Activated T-cell treated with anti-CD3 and anti-CD28 coated beads, Interleukin-2, amount 50 U/mL, for 48 hours (primary cell): ENCODE measurements at places on chromosomes 11 and 22.
A peak's percentile ranks its signal among the peaks of the same experiment; 100 is the strongest.

DNA sequence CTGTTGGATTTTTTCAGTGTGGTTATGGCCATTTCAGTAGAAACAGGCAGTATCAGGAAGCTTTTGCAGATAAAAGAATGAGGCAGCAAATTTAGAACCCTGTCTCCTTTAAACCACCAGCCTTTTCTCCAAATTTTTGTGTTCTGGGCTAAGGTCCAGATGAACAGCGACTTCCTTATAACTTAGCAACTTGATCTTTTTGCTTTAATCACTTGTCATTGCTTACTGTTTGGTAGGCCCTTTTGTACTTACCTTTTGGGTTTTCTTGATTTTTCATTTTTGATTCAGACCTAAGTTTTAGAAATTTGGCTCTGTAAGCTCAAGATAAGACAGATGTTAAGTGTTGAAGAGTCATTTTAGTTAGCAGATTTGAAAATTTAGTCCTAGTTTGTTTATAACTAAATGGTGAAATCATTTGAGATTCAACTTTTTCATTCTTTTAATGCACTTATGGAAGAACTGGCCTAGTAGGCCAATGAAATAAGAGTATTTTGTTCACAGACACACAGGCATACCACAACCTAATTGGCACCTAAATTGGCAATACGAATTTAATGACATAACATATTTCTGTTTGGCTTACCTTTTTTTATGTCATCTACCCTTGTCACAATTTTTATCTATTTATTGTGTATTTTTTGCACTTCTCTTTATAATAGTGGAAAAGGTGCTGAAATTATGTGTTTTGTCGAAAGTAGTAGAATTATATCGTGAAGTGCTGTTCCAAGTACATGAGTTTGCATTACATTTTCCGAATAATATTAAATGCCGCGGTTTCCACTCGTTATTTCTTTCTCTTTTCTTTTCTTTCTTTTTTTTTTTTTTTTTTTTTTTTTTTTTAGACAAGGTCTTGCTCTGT, 2.1 kb downstream of the RTN3 start:
- no peak for DNase-seq

DNA sequence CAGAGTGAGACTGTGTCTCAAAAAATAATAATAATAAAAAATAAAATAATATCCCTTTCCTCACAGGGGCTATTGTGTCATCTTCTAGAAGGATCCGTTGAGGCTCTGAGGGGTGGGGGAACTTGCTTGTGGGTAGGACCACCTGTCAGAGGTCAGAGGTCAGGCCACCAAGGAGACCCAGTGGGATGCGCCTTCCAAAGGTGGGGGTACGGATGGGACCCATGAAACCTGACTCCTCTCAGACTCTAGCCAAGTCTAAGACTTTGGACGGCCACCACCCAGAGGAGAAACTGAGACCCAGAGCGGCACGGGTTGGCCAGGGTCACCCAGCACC, 367 bp upstream of the MMP11 start:
- DNase-seq = no peak

DNA sequence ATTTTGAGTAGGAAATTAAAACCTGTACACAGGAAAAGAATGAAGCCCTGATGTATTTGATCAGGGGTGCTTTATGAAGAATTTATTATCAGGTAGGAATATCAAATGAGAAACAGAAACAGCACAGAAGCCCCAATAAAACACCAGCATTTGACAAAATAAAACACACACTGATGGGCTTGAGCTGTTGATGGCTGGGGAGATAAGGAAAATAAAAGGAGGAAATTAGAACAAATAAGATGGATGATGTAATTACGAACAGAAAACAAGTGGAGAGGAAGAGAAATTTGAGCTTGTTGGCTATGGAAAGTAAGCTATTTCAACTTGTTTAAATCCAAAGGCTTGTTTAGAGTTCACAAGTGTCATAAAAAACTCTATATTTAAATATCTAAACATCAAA, 213.7 kb downstream of the CADM1 start:
- DNase-seq = no peak

- peak; percentile 62 for DNase-seq
Measured at GRCh38 chr11:10304495-10305261, at the start of gene ADM. Gene ADM (plus strand): TSS chr11:10305073. CDS start chr11:10305701, 628 bp downstream.

- DNase-seq = no peak
Measured at GRCh38 chr11:86469491-86470388, 95.1 kb downstream of the CCDC81 start.

DNA sequence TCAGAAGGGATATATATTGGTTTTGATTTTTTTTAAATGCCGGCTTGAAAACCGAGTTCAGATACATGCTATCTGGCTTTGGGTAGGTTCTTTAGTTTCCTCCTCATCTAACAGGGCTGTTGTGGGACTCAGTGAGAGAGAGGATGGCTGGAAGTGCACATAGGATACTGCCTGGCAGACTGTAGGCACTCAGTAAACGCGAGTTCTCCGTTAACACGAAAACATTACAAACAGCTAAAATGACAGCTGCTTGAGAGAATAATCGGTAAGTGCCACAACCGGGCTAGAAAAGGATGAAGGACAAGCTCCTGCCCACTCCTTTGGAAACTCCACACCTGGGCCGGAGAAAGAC, 369 bp downstream of the XRRA1 start:
- no peak for DNase-seq

DNA sequence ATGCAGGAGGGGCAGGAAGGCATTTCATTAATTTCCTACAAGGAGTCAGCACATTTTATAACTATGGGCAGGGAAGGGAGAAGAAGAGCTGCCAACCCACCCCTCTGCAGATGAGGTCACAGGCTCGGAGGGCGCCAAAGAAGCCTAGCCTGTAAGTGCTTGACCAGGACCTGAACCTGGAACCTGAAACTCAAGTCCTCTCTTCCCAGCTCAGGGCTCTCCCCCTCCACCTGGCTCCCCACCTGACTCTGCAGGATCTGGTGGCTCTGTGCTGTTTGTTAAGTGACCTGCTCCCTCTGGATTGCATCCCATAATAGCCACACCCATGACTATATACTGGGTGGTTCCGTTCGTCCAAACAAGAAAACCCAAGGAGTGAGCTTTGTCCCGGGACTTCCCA, 27.3 kb downstream of the SCGB1A1 start:
- no peak for DNase-seq

- no peak for DNase-seq
Measured at GRCh38 chr11:100336873-100337272, 350.2 kb upstream of the ARHGAP42 start.

GRCh38 chr11:79329561-79329960, 111.3 kb downstream of the TENM4 start:
- no peak for DNase-seq

DNA sequence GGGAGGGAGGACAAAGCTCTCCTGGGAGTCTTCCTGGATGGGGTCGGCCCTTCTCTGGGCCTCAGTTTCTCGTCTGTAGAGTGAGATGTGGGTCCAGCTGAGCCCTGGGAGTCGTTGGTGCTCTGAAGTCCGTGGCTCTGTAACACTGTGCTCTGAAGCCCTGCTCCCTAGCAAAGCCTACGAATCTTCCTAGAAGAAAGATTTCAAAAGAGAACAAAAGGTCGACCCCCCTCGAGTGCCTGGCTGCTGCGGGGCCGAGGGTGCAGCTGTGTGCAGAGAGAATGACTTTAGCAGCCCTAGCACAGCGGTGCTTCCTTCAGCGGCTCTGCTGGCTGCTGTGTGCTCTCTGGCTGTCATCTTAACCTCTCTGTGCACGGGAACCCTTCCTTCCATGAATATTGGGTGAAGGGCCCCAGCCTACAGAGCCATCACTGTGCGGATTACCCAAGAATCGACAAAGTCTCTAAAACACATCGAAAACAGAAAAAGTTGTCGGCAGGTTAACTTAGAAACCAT, 10.7 kb downstream of the ANO1 start:
- no peak for DNase-seq

GRCh38 chr22:36221799-36222751, 17.3 kb downstream of the APOL2 start:
- peak; percentile 68 for DNase-seq

DNA sequence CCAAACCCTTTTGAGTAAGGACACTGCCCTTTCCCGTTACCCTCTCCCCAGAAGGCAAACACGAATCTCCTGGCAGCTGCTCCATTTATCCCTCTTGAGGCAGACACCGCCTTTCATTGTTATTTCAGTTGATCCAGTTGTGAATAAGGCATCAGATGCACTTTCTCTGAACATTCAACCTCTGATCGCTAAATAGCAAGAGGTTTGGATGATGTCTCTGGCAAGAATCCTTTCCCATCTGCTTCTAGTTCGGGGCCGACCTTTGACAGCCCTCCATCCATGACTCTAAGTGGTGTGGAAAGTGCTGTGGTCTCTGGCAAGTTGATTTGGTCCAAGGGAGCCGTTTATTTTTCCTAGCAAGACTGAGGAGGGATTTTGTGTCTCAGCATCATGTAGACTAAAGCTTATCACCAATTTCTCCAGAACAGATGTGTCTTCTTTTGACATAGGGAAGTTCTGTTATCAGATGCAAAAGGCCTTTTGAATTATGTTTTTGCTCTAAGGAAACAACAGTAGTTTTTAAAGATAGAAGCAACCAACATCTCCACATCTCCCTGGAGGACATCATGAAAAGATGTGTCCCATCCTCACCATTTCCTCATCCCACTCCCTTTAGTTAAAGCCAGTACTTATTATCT, 123.6 kb downstream of the CCDC34 start:
- DNase-seq = no peak

- no peak for DNase-seq
Measured at GRCh38 chr11:69154938-69155301, 815 bp upstream of the SMIM38 start.

GRCh38 chr22:49833340-49834007, 5.8 kb upstream of the BRD1 start:
- DNase-seq = no peak

- peak; percentile 17 for DNase-seq
Measured at GRCh38 chr11:37946155-37946766, 1348.2 kb upstream of the RAG2 start.
